Lower lobe of right lung (tissue), 2 donors: ENCODE measurements at places on chromosomes 11 and 22.

- no peaks in the 10 kb centered on the region for H3K27me3 ChIP-seq
- no peak for DNase-seq
- H3K36me3 ChIP-seq, result peaks cover 22% of the 10 kb centered on the region
- H3K4me1 ChIP-seq, result peaks cover 21% of the 10 kb centered on the region
- H3K27ac ChIP-seq, result peak overlapping the region; percentile 47
Measured at GRCh38 chr11:61731952-61732675, 20.3 kb upstream of the MYRF start.

- peaks cover 17% of the 10 kb centered on the region for H3K4me1 ChIP-seq
- H3K4me3 ChIP-seq, result peak overlapping the region; percentile 92
- peaks cover 4% of the 10 kb centered on the region for H3K27me3 ChIP-seq
Measured at GRCh38 chr11:103091064-103091800, 728 bp downstream of the DCUN1D5 start.

DNA sequence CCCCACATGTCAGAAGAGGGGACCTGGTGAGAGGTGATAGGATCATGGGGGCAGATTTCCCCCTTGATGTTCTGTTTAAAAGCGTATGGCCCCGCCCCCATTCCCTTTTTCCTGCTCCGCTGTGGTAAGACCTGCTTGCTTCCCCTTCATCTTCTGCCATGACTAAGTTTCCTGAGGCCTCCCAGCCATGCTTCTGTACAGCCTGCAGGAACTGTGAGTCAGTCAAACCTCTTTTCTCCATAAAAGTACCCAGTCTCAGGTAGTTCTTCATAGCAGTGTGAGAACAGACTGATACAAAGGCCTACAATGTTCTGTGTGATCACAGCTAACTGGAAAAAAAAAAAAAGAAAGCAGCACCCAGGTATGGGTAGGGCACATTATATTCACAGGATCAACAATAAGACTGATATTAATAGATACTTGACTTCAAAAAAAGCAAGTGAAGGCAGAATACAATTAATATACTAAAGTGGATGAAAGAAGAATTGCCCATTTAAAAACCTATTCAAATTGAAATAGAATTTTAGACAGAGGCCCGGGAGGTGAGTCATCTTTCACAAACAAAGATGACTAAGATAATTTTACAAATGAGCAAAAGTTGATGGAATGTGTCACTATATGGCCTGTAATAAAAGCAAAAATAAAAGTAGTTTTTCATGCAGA, 1.7 kb upstream of the OR52K1 start:
- H3K27me3 ChIP-seq, result no peaks in the 10 kb centered on the region
- no peak for DNase-seq
- H3K27ac ChIP-seq, result no peak overlapping the region
- H3K36me3 ChIP-seq, result no peaks in the 10 kb centered on the region
- H3K4me1 ChIP-seq, result no peaks in the 10 kb centered on the region
- H3K4me3 ChIP-seq, result no peak overlapping the region

DNA sequence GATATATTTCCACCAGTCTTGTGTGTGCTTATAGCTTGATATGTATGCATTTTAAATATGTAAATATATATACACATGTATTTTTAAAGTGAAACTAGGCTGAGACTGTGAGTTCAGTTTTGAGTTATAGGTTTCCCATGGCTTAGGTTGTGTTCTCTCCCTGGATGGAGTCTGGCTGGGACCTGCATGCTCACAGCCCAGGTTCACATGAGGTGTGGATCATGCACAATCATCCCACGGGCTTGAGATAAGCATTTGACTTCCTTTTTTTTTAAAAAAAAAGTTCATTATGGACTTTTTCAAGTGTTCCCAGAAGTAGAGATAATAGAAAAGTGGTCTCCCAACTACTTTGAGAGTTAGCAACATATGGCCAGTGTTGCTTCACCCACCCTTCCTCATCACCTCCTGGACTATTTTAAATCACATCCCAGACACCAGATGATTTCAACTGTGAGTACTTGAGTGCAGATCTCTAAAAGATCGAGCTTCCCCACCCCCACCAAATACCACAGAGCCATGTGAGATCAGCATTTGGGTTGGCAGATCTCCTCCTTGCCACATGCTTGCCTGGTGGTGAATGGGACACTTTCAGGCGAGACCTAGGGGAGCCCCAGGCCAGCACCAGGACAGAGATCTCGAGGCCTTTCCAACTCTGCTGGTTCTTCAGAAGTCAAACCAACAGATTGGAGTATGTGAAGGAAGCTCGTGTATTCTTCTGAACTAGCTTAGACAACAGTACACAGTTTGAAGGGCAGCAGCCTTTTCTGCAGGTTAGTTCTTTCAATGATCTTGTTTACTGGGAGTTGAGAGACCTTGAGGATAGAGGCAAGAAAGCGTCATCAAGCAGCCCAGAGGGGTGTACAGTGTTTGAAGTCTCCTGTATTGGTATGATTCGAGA, 15.9 kb downstream of the MED15 start:
- peaks cover 35% of the 10 kb centered on the region for H3K4me1 ChIP-seq
- H3K27ac ChIP-seq, result no peak overlapping the region
- peak; percentile 14 for DNase-seq
- peaks cover 51% of the 10 kb centered on the region for H3K36me3 ChIP-seq
- no peaks in the 10 kb centered on the region for H3K27me3 ChIP-seq

DNA sequence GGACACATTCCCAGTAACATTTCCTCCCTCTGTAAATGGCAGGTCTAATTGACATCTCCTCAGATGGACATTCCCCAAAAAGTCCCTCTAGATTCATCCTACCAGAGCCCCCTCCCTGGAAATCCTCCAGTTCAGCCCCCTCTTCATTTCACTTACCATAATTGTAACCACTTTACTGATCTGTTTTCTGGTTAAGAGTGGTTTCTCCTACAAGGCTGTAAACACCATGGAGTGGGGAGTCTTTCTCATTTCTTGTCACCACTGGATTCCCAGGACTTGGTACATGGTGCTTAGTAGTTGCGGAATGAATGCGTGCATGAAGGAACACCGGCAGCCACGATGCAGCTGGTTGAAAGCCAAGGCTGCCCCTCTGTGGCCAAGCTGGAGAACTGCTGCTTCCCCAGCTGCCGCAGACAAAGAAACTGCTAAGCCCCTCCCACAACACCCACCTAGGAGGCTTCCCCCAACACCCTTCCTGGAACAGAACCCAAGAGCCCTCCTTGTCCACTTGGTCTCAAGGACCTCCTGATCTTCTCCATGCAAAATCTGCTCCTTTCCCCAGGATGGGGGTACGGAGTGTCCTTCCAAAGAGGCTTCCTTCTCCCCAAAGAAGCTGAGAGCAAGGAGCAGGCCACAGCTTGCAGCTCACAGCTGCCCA, 18.6 kb upstream of the SCARF2 start:
- peaks cover 31% of the 10 kb centered on the region for H3K36me3 ChIP-seq
- no peak overlapping the region for H3K4me3 ChIP-seq
- peak; percentile 82 for DNase-seq
- H3K27me3 ChIP-seq, result no peaks in the 10 kb centered on the region
- no peak overlapping the region for H3K27ac ChIP-seq

- no peaks in the 10 kb centered on the region for H3K27me3 ChIP-seq
- no peaks in the 10 kb centered on the region for H3K36me3 ChIP-seq
- H3K27ac ChIP-seq, result no peak overlapping the region
- peaks cover 8% of the 10 kb centered on the region for H3K4me1 ChIP-seq
Measured at GRCh38 chr11:66883016-66883965, 26.4 kb downstream of the LRFN4 start.

DNA sequence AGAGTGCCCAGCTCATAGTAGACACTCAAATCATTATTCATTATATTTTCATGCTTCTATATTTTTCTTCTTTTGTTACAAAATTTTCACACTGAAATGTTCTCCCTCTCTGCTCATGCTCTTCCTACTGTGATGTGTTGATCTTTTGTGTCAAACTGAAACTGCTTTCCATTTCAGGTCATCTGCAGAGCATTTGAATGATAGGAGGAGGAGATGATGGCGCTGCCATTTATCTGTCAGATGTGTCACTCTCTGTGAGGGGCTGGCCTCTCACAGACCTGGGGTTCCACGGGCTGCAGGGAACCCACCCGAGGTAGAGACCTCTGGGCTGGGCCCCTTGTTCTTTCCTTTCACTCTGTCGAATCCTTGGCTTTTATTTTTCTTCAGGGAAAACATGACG, 41.1 kb downstream of the OR10A6 start:
- DNase-seq, result no peak
- H3K27me3 ChIP-seq, result no peaks in the 10 kb centered on the region
- peaks cover 13% of the 10 kb centered on the region for H3K4me1 ChIP-seq
- no peak overlapping the region for H3K4me3 ChIP-seq
- no peak overlapping the region for H3K27ac ChIP-seq

DNA sequence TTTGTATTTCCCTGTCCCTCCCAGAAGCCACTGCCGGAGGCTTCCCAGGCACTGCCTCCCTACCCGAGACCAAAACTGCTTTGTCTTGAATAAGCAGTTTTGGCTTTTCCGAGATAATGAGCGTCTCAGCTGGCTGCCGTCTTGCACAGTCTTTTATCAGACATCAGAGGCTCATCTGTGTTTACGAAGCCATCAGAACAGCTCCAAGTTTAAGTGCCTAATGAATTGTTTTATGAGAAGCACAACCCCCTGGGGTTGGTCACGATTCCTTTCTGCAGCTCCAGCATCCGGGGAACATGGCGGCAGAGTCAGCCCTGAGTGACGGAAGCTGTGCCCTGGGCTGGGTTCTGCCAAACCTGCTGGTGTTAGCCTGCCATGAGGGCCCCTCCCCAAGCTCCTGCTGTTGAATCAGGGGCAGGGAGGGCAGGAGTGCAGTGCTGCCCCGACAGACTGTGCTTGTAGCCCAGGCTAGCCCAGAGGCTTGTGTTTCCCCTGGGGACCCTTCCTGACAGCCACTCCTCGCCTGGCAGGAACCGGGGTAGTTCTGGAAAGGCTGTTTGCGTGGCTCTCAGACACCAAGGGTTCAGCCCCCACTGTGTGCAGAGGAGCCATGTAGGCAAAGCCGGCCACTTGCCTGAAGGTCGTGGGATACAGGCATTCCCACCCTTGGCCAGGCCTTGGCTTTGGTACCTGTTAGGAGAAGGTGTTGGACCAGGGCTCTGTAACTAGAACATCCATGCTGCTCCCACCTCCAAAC, 96.1 kb downstream of the MORC2 start:
- no peak overlapping the region for H3K27ac ChIP-seq
- no peak overlapping the region for H3K4me3 ChIP-seq
- no peaks in the 10 kb centered on the region for H3K4me1 ChIP-seq
- H3K27me3 ChIP-seq, result no peaks in the 10 kb centered on the region
- DNase-seq, result peak; percentile 30
- no peaks in the 10 kb centered on the region for H3K36me3 ChIP-seq

DNA sequence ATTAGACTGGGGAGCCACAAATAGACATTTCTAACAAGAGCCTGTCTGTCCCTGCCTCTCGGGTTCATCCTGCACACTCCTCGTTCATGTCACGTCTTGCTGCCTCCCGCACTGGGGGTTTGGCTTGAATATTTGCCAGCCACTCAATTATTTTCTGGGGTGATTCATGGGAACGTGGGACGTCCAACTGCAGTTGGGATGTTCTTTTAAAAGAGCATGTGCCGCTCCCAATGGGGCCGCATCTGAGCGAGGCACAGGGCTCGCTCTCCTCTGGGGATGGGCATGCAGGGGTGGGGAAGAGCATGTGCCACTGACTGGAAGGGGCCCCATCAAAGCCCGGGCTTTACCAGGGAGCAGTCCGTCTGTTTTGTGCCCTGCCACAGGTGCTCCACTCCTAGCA, 43.4 kb downstream of the PARVG start:
- H3K4me3 ChIP-seq, result no peak overlapping the region
- H3K4me1 ChIP-seq, result no peaks in the 10 kb centered on the region
- H3K27me3 ChIP-seq, result peaks cover 4% of the 10 kb centered on the region
- no peak for DNase-seq
